ENCODE measurements at places on chromosomes 13 and 19.

DNA sequence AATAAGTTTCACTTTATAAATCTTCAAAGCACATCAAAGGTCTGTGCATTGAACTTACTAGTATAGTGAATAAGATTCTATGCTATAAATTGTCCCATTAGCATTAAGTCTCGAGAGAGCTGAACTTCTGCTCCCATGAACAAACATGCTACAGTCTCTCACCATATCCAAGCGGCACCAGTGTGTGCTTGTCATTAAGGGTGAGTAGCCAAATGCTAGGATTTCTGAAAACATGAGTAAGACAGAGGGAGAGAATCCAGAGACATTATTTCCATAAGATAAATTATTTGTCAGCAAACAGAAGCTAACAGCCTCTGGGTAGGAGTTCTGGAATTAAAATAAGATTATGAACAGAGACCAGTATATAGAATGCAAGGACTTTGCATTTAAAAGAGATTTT, 2882.5 kb downstream of the PCDH9 start:
- DNase-seq: no peak

- peak; percentile 28 for DNase-seq
These were observed 1.4 kb downstream of the RNF126 start for GRCh38 chr19:661427-662196.

- DNase-seq: no peak
These were observed 114.4 kb downstream of the TNFRSF19 start for GRCh38 chr13:23684647-23685046.

- no peak for DNase-seq
These were observed 3.6 kb downstream of the AKAP11 start for GRCh38 chr13:42275506-42275905.

- DNase-seq: no peak
These were observed 146.1 kb downstream of the KLF5 start for GRCh38 chr13:73204952-73205351.

- peak; percentile 32 for DNase-seq
These were observed at the start of gene MCF2L for GRCh38 chr13:112968910-112969691. TSS of gene MCF2L (plus strand) at chr13:112969214. CDS start at chr13:112969380, 166 bp downstream.

DNA sequence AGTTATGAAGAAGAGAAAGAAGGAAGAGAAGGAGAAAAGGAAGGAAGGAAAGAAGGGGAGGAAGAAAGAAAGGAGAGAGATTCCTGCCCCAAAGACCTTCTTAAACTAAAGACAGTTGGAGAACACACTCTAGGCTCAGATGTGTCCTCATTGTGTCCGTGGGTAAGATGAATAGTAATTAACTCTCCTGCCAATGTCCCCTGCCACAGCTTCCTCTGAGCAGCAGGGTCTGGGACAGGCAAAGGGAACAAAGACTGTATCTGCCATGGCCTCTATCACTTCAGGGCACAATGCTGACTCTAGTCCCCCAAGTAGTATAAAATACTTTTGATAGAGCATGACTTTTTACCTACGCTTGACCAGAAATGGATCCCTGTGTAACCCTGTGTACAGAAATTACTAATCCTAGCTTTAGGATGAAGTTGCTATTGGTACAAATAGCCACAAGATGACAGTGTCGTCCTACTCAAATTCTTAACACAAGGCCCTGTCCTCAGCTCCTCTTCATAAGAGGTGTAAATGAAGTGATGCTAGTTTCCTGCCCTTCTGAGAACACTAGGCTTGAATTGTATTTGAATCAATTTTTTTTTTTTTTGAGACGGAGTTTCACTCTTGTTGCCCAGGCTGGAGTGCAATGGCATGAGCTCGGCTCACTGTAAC, 186.2 kb upstream of the GPR12 start:
- peak; percentile 76 for DNase-seq

GRCh38 chr13:20344836-20345490, 112.8 kb upstream of the GJB6 start:
- DNase-seq: no peak

DNA sequence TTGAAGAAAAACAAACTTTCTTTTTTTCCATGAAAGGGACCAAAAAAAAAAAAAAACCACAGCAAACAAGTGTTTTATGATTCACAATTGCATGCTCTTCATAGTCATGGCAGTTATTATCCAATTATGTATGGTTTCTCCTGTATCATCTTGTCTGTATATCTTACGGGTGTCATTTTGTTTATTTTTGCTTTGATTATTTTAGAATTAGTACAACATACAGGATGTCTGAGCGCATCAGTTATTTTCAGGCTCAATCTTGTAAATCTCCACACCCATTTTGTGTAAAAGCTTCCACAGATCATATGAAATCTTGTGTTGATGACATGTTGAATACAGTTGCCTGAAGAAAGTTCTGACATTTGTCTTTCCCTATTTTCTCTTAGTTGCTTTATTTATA, 280.3 kb downstream of the KLF5 start:
- DNase-seq: peak; percentile 44

GRCh38 chr19:11486661-11487503, 6.0 kb upstream of the ELAVL3 start:
- DNase-seq: no peak

GRCh38 chr19:2309734-2310362, 1.9 kb upstream of the LINGO3 start:
- peak; percentile 45 for DNase-seq

- no peak for DNase-seq
These were observed 16.6 kb downstream of the GTF2F2 start for GRCh38 chr13:45136741-45137504.

DNA sequence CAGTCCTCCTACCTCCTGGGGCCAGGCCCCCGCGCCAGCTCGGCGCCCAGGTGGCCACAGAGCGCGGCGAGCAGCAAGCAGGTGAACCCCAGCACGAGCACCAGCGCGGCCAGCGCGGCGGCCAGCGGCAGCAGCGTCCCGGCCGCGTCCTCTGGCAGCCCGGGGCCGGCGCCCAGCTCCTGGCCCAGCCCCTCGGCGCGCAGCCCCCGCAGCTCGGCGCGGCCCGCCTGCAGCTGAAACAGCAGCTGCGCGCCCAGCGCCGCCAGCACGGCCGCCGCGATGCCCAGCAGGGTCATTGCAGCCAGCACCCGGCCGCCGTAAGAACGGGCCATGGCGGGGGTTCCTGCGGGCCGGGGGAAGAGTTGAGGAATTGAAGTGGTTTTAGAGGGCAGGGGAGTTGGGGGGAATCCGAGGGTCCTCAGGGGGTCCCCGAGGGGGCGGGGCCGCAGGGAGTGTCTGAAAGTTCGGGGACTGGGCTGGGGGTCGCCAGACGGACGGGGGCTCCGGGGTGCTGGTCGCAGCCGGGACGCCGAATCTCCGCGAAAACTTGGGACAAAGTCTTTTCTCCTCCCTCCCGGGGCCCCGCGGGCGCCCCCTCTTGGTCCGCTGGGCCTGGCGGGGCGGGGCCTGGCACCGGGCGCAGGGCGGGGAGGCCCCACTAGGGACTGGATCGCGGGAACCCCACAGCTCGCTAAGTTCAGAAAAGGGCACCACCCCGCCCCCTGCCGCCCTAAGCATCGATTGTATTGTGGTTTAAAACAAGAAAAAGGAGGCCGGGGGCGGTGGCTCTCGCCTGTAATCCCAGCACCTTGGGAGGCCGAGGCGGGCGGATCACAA, at the start of gene TMEM221:
TSS of gene TMEM221 (minus strand) at position 538 of the 837 bp plus-strand sequence. CDS start at position 332, 206 bp downstream.
- peak; percentile 48 for DNase-seq

- DNase-seq: no peak
These were observed 286.2 kb downstream of the NDFIP2 start for GRCh38 chr13:79767126-79767525.

- no peak for DNase-seq
These were observed 507 bp upstream of the LCP1 start for GRCh38 chr13:46182491-46182877.

GRCh38 chr13:46577696-46578589, 25.0 kb downstream of the LRCH1 start:
- no peak for DNase-seq

DNA sequence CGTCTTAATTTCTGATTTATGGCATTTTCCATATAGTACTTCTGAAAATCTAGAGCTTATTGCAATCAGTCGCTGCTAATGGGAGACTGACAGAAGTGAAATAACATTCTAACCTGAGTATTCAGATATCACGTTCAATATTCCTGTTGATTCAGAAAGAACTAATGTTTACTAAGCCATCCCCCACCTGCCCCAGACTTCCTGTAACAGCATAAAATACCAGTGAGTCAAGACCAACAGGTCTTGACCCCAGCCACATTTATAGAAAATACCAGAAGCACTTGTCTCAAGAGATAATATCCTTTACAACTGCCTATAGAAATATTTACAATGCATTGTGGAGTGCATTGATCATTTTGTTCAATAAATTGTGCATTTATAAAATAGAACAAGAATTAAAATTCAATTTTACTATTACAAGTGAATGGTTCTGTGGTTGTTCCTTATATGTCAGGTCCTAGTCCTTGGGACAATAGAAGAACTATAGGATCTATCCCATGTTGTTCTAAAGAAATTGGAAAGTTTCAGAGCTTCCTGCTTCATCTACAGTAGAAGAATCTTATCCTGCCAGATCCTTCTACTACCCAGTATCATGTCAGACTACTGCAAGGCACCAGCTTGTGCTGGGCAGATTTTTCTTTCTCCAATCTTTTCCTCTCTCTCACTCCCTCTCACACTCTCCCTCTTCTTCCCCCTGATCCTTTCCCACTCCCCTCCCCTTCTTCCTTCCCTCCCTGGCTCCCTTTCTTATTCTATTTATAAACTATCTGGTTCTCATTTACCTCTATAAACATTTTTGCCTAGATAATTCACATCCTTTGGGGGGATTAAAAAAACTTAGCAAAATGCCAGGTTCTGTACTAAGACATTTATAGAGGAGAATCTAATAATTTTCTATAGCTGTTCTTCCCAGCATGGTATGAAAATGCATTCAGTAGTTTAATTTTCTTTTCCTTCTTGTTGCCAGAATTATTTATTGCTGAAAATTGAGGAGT, 629.9 kb downstream of the DIAPH3 start:
- peak; percentile 34 for DNase-seq

GRCh38 chr13:111328574-111329410, 8.3 kb downstream of the TEX29 start:
- DNase-seq: no peak

DNA sequence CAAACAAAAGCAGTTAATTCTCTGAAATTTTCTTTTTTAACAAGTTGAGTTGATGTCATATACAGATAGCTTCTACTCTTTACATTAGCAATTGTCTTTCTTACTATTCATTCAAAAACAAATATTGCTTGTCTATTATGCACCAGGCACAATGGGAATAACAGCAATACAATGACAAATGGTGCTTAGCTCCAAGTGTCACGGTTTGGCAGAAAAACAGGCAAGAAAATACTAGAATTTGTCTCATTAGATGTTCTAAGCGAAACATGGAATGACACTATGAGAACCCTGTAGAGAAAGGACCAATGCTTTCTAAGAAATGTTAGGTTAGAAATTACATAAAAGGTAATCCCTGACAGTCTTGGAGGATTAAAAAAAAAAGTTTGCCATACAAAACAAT, 187.6 kb downstream of the PCDH9 start:
- no peak for DNase-seq

DNA sequence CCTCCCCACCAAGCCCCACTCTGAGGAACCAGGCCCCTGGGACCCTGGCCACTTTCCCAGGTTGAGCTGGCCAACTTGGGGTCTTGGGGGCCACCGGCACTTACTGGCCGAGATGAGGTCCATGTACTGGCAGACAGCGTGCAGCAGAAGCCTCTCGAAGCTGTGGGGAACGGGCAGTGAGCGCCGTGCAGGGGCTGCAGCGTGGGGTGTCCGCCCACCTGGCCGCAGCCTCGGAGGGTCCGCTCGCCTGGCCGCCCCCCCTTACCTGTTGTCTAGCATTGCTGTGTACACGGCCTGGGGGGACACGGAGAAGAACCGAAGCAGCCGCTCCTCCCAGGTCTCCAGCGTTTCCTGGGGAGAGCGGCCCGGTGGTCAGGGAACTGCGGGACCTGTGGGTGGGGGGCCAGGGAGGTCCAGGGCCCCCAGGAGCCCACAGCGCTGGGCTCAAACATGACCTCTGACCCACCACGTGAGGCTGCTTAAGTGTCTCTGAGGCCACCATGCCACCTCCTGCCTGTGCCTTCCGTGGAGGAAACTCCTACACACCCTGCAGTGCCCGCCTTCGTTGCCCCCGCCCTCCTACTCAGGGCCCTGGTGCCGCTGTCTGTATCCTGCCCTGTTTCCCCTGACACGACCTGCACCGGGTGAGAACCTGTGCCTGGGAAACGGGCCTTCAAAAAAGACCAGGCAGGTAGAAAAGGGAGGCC, 6.2 kb downstream of the RNU6-9 start:
- no peak for DNase-seq

- no peak for DNase-seq
These were observed 412.5 kb upstream of the PCDH9 start for GRCh38 chr13:67642657-67643056.

DNA sequence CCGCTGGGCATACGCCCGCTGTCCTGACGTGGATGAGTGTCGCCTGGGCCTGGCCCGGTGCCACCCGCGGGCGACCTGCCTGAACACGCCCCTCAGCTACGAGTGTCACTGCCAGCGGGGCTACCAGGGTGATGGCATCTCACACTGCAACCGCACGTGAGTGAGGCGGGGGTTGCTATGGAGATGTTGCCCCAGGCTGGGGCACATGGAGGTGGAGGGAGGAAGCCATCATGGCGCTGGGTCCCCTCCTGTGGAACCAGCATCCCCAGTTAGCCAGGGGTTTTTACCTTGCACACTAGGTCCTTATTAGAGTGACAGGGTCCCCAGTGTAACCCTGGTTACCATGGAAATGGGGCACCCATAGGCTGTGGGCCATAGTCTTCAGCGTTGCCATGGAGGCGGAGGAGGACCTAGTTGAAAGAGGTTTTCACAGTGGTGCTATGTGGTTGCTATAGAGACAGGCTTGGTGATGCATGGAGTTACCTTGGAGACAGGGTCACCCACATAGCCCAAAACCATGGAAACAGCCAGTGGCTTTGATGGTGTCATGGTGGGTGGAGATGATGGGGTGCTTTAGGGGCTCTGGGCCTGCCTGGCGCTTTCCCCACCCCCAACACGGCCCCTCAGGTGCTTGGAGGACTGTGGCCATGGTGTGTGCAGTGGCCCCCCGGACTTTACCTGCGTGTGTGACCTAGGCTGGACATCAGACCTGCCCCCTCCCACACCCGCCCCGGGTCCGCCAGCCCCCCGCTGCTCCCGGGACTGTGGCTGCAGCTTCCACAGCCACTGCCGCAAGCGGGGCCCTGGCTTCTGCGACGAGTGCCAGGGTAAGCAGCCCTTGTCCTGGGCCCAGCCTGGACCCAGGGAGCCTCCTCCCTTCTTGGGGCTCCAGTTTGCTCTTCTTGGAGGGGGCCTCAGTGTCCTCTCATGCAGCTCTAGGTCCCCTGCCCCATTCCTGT, 27.1 kb downstream of the MEGF8 start:
- DNase-seq: peak; percentile 19

GRCh38 chr19:943551-944170, 17.8 kb downstream of the ARID3A start:
- no peak for DNase-seq

DNA sequence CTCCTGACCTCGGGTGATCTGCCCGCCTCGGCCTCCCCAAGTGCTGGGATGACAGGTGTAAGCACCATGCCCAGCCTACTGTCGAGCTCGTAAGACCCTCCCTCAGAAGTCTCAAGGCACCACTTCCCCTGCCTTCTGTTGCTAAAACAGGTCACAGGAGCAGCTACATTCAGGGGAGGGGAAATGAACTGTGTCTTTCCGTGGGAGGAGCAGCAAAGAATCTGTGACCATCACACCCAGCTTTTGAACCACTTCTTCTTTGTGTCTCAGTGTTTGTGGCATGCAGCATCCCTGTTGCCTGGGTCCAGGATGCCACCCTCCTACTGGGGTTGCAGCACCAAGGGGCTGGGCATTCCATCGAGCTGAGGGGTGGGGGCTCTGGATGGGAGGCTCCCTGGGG, 7.7 kb upstream of the CSNK1G2 start:
- no peak for DNase-seq

Data from ELR (cell line).